Tibial nerve (tissue), 4 donors: ENCODE measurements at places on chromosomes 2 and 18. TPM values are rescaled to one million over a fixed set of nuclear protein-coding genes. Genes with fewer than 3 reads are reported as not detected.

DNA sequence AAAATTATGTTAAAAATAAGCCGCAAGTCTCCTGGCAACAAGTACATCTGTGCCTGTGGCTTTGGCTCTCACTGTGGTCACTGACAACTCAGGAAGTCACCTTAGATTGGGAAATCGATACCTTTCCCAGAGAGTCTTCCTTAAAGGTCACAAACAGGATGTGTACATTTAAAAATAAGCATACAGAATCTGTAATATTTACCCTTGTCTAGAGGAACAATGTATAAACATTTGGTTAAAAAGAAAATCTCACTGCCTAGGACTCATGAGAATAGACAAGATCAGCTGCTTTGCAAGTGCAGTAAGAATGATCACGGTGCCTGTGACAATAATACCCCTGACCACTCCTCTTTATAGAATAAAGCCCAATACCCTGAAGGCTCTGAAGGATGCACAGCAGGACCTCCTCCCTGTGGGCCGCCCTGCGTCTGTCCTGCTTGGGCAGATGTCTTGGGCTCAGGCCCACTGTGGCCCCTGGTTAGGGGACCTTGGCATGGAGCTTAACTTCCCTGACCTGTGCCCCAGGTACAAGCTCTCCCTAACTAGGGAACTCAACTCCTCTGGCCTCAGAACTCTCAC, 98.0 kb upstream of the MGAT4A start:
- no peak for DNase-seq

The CDC42EP3 gene
- total RNA-seq: 43.9 TPM

The SPEG gene
- total RNA-seq: 8.6 TPM

GRCh38 chr2:232896111-232896510, 26.0 kb downstream of the SNORC start:
- no peak for DNase-seq

DNA sequence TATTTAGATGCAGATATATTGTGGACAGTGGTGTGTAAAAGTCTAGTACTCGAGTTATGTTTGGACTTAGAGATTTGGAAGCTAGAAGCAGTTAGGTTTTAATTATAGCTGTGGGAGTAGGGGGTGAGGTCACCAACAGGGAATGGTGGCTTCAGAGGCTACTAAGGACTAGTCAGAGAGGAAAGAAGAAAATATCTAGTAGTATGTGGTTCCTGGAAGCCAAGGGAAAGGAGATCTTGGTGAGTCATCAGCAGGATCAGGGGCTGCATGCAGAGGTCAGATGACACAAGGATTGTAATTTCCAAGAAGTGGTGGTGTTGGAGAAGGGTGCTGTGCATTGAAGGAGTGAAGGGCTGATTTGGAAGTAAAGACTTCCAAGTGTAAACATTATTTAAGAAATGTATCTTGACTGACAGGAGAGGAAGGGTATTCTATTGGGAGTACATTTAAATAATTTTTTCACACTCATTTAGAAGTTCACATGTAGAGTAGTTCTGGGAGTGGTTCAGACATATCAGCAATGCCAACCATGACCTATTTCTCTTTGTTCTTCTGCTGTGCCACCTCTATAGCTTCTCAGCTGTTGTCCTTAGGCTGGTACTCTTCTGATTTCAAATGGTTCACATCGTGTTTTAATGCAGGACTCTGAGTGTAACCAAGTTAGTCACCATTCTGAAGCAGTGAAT, 59.1 kb downstream of the ACSL3 start:
- no peak for DNase-seq

DNA sequence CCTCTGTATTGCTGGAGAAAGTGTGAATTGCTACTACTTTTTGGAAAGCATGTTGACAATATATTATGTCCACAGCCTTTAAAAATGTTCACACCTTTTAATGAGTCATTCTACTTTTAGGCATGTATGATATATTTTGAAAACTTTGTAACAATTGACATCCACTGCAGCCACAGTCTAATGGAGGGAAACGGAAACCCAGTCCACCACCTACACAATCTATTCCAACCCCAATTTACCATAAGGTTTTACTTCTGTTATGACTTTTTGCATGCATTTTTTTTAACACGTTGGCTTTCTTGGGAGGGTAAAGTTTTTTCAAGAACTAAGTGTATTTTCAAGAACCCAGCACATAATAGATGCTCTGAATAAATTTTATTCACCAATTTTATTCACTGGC, 38.5 kb upstream of the ATP8B1 start:
- no peak for DNase-seq

DNA sequence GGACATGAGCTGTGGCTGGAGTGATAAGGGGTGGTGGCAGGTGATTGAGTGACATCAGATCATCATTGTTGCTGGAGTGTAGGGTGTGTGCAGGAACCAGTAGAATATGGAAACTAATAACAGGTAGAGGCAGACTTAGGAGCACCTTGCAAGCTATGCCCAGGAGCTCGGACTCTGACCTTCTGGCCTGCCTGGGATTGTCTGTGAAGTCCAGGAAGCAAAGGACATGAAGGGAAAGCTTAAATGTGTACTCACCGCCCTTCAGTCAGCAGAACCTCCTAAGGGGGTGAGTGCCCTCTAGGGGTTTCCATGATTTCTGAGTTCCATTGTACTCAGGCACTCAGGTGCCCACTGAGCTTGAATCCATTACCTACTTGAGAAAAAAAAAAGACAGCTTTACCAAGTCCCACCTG, 104.2 kb downstream of the CRIM1 start:
- no peak for DNase-seq

DNA sequence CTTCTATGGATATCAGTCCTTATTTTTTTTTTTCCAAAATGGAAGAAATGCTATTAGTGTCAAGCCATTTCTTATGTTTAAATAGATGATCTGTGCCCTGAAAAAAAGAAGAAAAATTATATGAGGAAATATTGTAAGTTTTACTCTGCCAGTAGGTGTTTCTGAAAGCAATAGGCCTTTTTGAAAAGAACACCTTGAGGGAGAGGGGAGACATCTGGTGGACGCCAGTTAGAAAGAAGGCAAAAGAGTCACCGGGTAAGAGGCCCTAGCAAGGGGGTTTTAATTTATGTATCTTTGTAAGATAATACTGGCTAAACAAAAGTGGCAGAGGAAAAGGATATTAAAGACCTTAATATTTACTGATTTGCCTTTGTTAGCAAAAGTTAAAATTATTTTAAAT, 56.1 kb downstream of the DYNAP start:
- DNase-seq: no peak
